NCI-H2171 (cell line): ENCODE measurements at places on chromosomes 16 and 17.

- DNase-seq: no peak
These were observed 54.9 kb downstream of the BEAN1 start for GRCh38 chr16:66481943-66482390.

DNA sequence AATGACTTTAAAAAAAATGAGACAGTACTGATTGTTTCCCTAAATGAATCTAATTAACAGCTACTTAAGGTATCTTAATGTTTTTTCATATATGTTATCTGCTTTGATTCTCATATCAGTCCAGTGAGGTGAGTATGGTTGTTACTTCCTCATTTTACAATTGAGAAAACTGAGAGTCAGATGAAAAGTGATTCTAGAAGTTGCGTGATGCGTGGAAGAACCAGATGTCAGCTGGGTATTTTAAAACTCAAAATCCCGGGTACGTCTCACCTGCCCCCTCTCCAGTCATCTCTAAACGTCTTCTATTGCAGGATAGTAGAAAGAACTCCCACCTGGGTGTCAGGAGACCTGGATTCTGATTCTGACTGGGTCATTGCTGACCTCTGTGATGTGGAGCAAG is 89.2 kb downstream of the MAP2K6 start:
- no peak for DNase-seq

GRCh38 chr17:68777856-68778694 is 176.9 kb upstream of the FAM20A start:
- DNase-seq: peak; percentile 70

DNA sequence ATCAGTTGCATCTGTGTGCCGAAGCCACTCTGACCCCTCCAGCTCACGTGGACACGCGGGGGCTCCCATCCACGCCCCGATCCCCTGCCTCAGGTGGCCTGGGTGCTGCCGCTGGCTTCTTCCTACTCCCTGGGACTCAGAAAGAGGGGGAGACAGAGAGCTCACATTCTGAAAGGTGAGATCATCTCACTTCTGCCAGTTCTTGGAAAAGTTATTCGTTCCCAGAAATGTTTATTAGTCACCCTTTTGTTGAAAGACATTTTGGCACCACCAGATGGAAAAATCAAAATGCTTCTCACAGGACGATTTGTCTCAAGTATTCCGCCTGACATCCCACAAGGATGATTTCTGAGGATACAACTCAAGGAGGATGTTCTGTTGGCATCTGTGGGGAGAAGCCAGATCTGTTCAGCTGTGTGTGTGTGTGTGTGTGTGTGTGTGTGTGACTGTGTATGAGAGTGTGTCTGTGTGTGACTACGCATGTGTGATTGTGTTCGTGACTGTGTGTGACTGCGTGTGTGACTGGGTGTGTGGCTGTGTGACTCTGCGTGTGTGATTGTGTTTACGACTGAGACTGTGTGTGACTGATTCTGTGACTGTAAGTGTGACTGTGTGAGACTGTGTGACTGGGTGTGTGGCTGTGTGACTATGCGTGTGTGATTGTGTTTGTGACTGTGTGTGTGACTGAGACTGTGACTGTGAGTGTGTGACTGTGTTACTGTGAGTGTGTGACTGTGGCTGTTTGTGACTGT is 207.3 kb downstream of the NTN1 start:
- no peak for DNase-seq

GRCh38 chr16:29857133-29857760 is 5.8 kb downstream of the CDIPT start:
- no peak for DNase-seq
